Glutamatergic neuron (in vitro differentiated cells): ENCODE measurements at places on chromosomes 6 and 20. TPM values are rescaled to one million over a fixed set of nuclear protein-coding genes. Genes with fewer than 3 reads are reported as not detected.
A peak's percentile ranks its signal among the peaks of the same experiment; 100 is the strongest.

DNA sequence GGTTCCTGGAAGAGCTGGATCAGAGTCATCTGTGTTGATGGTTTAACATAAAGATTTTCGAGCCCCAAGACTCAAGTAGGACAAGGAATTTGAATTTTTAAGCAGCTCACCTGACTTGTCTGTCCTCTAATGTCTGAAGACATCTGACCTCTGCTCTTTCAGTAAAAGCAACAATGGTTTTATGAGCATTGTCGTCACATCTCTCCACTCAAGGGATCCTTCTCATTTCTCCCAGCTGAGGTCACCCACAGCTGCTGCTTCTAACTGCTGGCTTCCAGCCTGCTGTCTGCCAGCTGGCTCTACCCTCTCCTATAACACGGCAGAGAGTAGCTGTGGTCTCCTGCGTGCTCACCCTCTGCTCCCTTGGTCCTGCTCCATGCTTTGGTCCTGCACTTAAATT lies 24.7 kb upstream of the HDAC2 start:
- H3K4me3 ChIP-seq = peak overlapping the region; percentile 57
- H3K27ac ChIP-seq = peak overlapping the region; percentile 99
- H3K4me1 ChIP-seq = peaks cover 29% of the 10 kb centered on the region

DNA sequence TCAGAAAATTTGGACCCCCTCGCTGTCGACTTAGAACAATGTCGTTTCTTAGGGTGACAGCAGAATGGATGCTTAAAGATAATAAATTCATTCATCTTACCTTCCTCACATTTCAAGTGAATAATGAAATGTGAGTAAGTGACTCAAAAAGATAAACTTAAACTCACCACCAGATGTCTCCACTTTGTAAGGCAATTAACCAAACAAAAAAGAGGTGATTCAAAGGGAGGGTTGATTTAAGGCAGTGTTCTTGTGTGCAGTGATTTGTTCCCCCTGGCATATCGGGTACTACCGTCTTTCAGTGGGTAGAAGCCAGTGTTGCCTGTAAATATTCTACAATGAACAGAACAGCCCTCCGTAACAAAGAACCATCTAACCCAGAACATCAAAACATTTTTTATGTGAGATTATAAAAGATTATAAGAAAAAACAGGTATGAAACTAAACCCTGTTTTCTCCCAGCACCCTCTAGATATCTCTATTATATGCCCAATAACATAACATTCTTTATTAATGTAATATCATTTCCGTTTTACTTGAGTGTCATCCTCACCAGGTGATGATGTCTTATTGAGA lies 589.7 kb downstream of the CBLN4 start:
- H3K36me3 ChIP-seq = no peaks in the 10 kb centered on the region
- H3K27me3 ChIP-seq = no peaks in the 10 kb centered on the region
- no peak for DNase-seq
- H3K4me1 ChIP-seq = no peaks in the 10 kb centered on the region
- no peak overlapping the region for H3K4me3 ChIP-seq

GRCh38 chr20:19935842-19936241 lies 81.3 kb upstream of the NAA20 start:
- DNase-seq = no peak
- H3K4me1 ChIP-seq = peaks cover 18% of the 10 kb centered on the region
- no peak overlapping the region for H3K27ac ChIP-seq
- H3K36me3 ChIP-seq = peaks cover 21% of the 10 kb centered on the region
- H3K4me3 ChIP-seq = no peak overlapping the region

DNA sequence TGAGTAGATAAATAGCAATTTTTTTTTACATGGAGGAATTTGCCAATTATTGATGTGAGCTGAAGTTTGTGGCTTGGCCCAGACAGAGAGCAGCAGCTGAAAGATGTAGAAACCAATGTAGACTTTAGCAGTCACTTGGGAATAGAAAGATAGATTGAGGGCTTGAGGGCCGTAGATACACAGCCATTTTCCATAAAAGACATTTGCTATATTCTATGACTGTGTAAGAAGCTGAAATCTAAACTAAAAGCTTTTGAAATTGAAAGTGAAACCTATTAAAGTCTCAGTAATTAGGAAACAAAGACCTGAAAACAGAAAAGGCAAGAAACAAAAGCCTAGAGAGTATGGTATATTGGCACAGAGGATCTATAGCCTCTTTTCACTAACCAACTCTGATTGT lies 332.7 kb downstream of the CENPW start:
- DNase-seq = no peak
- H3K4me3 ChIP-seq = no peak overlapping the region
- no peaks in the 10 kb centered on the region for H3K4me1 ChIP-seq
- peaks cover 2% of the 10 kb centered on the region for H3K27me3 ChIP-seq
- H3K27ac ChIP-seq = no peak overlapping the region

The HAO1 gene
- not detected for total RNA-seq

DNA sequence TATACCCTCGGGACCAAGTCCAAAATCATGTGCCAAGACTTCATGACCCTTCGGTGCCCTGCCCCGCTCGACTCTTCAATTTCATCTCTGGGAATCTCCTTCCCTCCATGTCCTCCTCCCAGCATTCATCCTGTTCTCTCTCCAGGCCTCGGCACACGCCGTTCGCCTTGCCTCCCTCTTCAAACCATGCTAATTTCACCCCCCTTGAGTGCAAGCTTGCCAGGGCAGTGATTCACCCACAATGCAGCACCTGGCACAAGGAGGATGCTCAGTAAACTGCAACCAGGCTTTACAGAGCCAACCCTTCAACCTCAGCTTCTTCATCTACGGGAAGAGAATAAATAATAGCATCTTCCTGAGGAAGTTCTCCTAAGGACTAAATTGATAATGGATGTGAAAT lies 4.1 kb downstream of the KCNS1 start:
- no peak overlapping the region for H3K27ac ChIP-seq
- H3K27me3 ChIP-seq = peaks cover 13% of the 10 kb centered on the region
- DNase-seq = no peak
- no peak overlapping the region for H3K4me3 ChIP-seq
- no peaks in the 10 kb centered on the region for H3K4me1 ChIP-seq

The HMGCLL1 gene
- 6.3 TPM for total RNA-seq

The PAK5 gene
- 6.8 TPM for total RNA-seq

DNA sequence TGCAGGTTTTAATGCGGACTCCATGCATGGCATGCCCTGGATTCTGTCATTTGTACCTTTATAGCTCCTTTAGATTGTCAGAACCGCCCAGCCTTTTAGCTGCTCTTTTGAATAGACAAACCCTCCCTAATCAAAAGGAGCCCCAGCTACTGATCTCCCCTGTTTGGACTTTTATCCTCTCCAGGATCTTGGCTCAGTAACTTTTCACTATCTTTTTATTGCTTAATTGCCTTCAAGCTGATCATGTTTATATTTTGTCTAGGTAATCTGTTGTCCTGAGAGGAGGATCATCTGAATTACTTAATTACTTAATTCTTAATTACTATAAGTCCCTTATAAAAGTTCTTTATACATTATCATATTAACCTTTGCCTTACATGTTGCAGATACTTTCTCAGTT lies 93.2 kb downstream of the HIVEP1 start:
- no peaks in the 10 kb centered on the region for H3K36me3 ChIP-seq
- H3K4me1 ChIP-seq = no peaks in the 10 kb centered on the region
- H3K27ac ChIP-seq = no peak overlapping the region
- DNase-seq = no peak

DNA sequence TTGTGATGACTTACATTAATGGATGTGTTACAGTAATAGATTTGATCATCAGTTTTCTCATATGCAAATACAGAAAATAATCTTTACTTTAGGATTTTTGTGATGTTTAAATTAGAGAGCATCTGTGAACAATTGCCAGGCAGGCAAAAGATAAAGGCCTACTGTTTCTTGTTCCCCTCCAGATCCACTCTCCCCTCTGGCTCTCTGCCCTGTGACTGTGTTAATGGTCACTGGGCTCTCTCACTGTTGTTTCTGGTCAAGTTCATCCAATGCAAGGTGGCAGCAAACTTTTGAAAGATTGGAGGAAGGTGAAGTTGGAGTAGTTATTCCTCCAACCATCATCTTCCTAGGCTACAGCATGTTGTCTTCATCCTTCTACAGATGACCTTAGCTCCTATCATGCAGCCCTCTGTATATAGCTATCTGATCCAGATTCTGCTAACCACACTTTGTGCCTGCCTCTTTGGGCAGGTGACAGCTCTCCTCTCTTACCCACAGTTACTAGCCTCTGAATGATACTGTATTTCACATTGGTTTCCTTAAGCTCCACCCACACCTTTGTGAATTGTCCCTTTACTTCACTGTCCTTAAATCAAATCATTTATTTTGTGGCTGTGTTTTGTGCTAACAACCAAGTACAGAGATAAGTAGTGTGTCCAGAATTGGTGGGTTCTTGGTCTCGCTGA lies 48.9 kb upstream of the ARG1 start:
- H3K4me1 ChIP-seq = no peaks in the 10 kb centered on the region
- DNase-seq = no peak
- H3K27ac ChIP-seq = no peak overlapping the region
- no peak overlapping the region for H3K4me3 ChIP-seq
- H3K36me3 ChIP-seq = peaks cover 4% of the 10 kb centered on the region

DNA sequence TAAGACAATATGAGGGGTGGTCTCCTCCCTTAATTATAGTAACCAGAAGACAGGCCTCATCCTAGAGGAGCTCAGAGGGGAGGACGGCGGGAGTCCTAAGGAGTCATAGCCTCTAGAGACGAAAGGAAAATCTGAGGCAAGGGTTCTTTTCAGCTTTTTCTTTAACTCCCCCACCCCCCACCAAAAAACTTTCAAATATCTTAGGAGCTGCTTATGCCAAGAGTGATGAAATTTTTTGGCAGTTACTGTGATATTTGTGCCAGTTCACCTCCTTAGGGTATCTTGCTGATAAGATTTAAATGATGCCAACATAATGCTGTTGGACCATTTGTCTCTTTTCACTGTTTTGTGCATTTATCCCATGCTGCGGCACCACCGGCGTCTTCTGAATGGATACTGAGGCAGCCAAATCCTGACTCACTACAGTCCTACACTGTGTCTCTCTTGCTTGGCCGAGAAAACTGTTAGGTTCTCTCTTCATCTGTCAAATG lies 44.5 kb upstream of the DSE start:
- H3K4me3 ChIP-seq = no peak overlapping the region
- no peaks in the 10 kb centered on the region for H3K4me1 ChIP-seq
- no peak overlapping the region for H3K27ac ChIP-seq
- H3K36me3 ChIP-seq = no peaks in the 10 kb centered on the region

- no peak overlapping the region for H3K4me3 ChIP-seq
- DNase-seq = no peak
- H3K36me3 ChIP-seq = peaks cover 11% of the 10 kb centered on the region
- H3K27me3 ChIP-seq = peaks cover 8% of the 10 kb centered on the region
- peaks cover 6% of the 10 kb centered on the region for H3K4me1 ChIP-seq
Observed at GRCh38 chr20:57908704-57909630, 199.2 kb upstream of the PMEPA1 start.

DNA sequence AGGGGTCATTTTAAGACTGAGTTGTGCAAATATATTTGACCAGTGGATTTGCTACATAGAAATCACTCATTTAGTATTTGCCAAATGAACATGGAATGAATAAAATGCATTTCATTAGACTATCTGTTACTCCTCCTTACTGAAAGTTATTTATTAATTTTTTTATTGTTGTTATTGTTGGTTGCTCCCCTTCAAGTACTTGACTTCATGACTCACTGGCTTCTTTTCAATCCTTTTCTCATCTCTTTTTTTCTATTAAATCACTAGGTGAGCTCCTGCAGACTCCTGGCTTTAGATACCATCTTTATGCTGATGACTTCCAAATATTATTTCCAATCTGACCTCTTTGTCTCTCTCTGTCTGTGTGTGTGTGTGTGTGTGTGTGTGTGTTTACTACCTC lies 192.2 kb upstream of the FAM83B start:
- H3K4me1 ChIP-seq = no peaks in the 10 kb centered on the region
- H3K4me3 ChIP-seq = no peak overlapping the region
- H3K27me3 ChIP-seq = no peaks in the 10 kb centered on the region
- no peak overlapping the region for H3K27ac ChIP-seq
- no peak for DNase-seq
- H3K36me3 ChIP-seq = no peaks in the 10 kb centered on the region

The MROH8 gene
- total RNA-seq = 2.6 TPM

DNA sequence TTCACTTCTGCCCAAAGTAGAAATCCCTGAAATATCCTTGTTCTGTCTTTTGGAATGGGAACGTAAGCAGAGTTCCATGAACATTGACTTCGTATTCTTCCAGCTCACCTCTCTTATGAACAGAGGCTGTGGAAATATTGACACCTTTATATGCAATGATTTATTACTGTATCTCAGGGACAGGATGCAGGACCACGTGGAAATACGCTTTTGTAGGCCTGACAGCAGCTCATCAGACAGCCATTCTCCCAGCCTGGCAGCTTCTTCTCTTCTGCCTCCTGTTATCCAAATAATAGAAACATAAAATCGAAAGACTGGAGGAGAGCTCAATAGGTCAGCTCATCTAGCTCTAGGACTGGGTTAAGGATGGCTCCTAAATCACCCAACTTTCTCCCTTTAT lies 106.2 kb upstream of the DTNBP1 start:
- H3K27ac ChIP-seq = no peak overlapping the region
- H3K27me3 ChIP-seq = peaks cover 2% of the 10 kb centered on the region
- no peak for DNase-seq
- peaks cover 9% of the 10 kb centered on the region for H3K4me1 ChIP-seq

The CDH4 gene
- 1.2 TPM for total RNA-seq

- peaks cover 5% of the 10 kb centered on the region for H3K36me3 ChIP-seq
- peaks cover 28% of the 10 kb centered on the region for H3K4me1 ChIP-seq
- H3K27me3 ChIP-seq = no peaks in the 10 kb centered on the region
Observed at GRCh38 chr20:58910473-58910872, 58.0 kb downstream of the GNAS start.

GRCh38 chr20:56163806-56164205 lies 84.7 kb upstream of the MC3R start:
- H3K36me3 ChIP-seq = peaks cover 5% of the 10 kb centered on the region
- H3K27me3 ChIP-seq = no peaks in the 10 kb centered on the region
- H3K4me1 ChIP-seq = no peaks in the 10 kb centered on the region
- H3K4me3 ChIP-seq = no peak overlapping the region
- no peak for DNase-seq

- H3K27me3 ChIP-seq = no peaks in the 10 kb centered on the region
- H3K4me1 ChIP-seq = peaks cover 6% of the 10 kb centered on the region
- DNase-seq = no peak
- H3K36me3 ChIP-seq = no peaks in the 10 kb centered on the region
Observed at GRCh38 chr6:93365445-93365844, 53.9 kb downstream of the EPHA7 start.
